ENCODE measurements at places on chromosomes 2 and 18. TPM values are rescaled to one million over a fixed set of nuclear protein-coding genes. Genes with fewer than 3 reads are reported as not detected.

DNA sequence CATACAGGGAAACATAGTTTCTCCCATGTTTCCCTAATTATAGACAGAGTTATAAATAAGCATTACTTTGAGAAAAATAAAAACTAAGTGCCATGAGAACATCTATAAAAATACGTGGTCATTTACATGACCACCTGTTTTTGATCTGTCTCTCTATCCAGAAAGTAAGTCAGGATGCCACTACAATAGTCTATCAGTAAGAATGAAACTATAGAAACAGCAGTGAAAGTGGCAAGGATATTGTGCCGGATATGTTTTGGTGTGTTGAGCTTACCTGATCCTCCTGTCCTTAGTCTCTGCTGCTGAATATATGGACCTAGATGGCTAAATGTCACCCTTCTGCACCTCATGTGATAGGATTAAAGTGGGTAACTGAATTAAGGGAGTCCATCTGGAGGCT is 512.4 kb downstream of the LRP1B start:
- no peak for DNase-seq

GRCh38 chr2:85215081-85215447 is 81.9 kb downstream of the TCF7L1 start:
- DNase-seq = no peak

DNA sequence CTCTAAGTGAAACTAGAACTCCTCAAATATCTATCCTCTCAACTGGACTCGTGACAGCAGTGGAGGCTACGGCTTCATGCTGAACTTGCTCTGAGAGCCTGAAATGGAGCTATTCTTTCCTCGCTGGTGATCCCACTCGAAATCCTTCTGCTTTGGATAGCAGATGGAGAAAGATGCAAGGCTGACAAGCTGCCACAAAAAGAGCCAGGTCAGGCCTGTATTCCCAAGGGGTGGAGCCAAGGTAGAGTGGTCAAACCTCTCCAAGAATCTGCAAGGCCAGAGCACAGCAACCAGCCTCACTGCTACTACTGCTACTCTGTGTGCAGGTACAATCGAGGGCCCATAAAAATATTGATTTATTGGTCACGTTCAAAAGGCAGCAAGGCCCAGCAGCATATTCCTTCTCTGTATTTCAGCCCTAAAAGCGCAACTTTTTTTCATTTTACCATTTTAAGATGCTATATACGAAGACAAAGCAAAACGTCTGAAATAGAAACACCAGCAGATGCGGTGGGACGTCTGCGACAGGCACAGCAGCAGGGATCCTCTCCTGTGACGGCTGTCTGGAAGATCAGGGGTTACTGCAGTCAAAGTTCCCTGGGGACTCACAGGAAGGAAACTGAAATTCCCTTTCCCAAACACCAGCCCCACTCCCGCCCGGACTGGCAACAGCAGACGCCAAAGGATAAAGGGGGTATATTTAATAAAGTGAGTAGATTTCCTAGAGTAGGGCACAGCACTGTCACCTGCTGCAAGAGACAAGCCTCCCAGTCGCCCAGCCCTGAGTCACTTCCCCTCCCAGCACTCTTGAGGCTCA is 2.4 kb downstream of the SPRED2 start:
- DNase-seq = no peak

- no peak for DNase-seq
These were observed 155.2 kb downstream of the ALK start for GRCh38 chr2:29766191-29766590.

GRCh38 chr2:231174211-231174651 is 24.2 kb upstream of the ARMC9 start:
- DNase-seq = no peak

DNA sequence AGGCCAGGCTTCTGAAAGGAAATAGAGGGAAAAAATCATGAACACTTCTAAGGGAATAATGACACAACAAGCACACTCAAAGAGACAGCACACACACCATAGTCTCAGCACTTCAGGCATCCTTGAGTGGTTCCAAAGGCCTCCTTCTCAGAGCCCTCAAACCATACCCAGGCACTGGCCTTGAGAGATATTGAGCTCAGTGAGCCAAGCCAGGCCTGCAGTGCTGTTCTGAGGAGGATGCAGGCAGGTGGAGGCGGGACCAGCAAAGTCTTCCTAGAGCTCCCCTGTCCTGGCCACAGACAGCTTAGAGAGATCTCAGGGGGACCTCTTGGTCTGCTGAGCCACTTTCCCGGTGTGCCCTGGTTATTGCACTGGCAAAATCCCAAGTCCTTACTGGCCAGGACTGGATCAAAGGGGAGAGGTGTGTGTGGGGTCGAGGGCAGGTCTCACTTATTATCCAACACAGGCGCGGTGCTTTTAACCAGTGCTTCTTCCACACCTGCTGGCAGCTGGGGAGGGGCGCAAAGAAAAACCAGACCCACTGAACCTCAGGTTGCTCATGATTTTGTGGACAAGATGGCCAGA is 86.8 kb upstream of the HAAO start:
- no peak for DNase-seq

DNA sequence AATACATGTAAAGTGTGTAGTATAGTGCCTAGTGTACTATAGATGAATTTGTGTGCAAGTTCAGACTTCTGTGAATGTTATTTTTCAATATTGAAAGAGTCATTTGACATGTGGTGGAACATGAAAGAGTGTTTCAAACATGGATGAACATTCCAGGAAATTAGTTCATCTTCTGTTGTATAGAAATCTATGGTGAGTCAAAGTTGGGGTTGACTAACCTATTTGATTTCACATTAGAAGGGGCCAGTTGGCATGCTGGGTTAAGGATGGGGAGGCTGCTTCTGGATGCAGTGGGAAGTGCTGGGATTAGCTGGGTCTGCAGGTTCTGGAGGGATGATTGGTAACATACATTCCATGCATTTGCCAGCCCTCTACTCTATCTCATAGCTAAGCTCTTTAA is 50.6 kb downstream of the LYPD6B start:
- DNase-seq = no peak

GRCh38 chr2:45774688-45775244 is 123.3 kb downstream of the PRKCE start:
- DNase-seq = no peak

- no peak for DNase-seq
These were observed 129.8 kb upstream of the SOX11 start for GRCh38 chr2:5562426-5562825.

DNA sequence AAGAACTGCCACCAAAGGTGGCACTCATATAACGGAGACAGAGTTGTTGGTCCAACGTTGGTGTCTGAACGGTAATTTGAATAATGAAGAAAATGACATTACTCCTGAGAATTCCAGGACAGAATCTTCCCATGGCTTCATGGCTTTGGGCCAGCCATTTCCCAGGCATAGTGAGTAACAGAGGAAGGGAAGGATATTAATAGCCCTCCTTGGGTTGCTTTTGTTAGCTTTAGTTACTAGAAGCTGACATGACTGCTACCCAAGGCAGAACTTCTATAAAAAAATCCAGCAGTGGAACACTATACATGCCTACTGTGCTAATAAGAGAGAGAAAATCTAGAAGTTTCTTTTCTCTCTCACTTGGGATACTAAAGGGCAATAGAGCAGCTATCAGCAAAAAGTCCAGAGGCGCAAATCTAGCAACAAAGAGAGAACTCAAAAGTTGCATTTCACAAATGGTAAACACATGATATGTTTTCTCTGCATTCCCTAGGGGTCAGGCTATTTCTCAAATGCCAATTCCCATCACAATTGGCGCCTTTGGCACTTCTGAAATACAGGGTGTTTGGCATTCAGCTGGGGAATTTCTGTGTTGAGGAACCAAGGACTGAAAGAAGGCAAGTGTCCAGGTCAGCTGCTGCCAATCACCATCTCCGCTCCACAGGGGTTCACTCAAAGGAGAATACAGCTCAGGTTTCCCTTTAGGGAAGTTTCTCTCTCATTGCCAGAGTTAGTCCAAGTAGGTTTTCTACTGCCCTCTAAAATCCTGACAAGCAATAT is 160.8 kb upstream of the KYNU start:
- DNase-seq = no peak

GRCh38 chr2:152723918-152724317 is 5.5 kb downstream of the ARL6IP6 start:
- no peak for DNase-seq

- no peak for DNase-seq
These were observed 11.0 kb downstream of the NFATC1 start for GRCh38 chr18:79406708-79407107.

GRCh38 chr2:207819021-207819797 is 49.5 kb upstream of the FZD5 start:
- no peak for DNase-seq

GRCh38 chr2:18435426-18436037 is 124.9 kb downstream of the RDH14 start:
- peak; percentile 62 for DNase-seq

DNA sequence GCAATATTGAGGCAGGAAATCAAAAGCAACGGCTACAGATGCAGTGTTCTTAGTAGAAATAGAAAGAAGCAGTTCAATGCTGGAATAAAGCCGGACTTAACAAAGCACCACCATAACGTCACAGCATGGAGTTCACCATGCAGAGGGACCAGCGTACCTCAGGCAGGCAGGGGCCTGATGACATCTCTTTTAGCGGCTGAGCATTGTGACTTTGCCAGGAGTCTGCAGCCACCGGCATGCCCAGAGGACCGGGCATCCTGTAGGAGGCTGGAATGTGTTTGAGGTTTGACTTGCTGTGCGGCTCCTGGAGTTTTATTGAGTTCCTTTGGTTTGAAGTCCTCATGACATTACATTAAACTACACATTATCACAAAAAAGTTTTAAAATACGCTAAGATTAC is 139.8 kb downstream of the UXS1 start:
- DNase-seq = no peak

DNA sequence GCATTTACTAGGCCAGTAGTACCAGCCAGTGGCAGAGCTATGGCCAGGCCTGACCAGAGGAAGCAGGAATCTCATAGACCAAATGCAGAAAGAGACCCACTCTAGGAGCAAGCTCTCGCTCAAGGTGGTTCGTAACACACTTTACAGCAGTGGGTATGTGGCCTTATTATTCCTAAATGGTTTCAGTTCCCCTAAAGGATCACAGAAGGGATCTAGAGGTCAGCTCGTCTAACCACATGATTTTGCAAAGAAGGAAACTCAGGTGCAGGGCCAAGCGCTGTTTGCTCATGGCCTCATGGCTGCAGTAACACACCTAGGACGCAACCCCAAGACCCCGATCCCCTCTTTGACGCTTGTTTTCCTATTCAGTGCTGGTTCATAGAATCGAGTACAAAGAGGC is 65.5 kb upstream of the ATG16L1 start:
- no peak for DNase-seq

The KRTCAP3 gene
- polyA plus RNA-seq = 5.1 TPM

The SLC8A1 gene
- polyA plus RNA-seq = 67.0 TPM

The RSAD2 gene
- 3.9 TPM for polyA plus RNA-seq

The DSC2 gene
- 50.6 TPM for polyA plus RNA-seq

The ICA1L gene
- 18.2 TPM for polyA plus RNA-seq

The ZNF385B gene
- polyA plus RNA-seq = 18.5 TPM

The RAB27B gene
- polyA plus RNA-seq = 3.6 TPM

The SPP2 gene
- not detected for polyA plus RNA-seq

The LINC00305 gene
- polyA plus RNA-seq = 2.8 TPM

The IFIH1 gene
- 5.4 TPM for polyA plus RNA-seq

The LTBP1 gene
- 92.8 TPM for polyA plus RNA-seq

The SPTBN1 gene
- 237 TPM for polyA plus RNA-seq

The LYPD1 gene
- 93.0 TPM for polyA plus RNA-seq
